Stimulated activated CD4-positive, alpha-beta T cell treated with anti-CD3 and anti-CD28 coated beads, Interleukin-12 subunit alpha, Interleukin-12 subunit beta, amount 100 ng/mL, for 4 hours (primary cell): ENCODE measurements at places on chromosomes 5 and 9.

GRCh38 chr9:72627956-72628540 lies 106.6 kb downstream of the TMC1 start:
- DNase-seq: no peak

DNA sequence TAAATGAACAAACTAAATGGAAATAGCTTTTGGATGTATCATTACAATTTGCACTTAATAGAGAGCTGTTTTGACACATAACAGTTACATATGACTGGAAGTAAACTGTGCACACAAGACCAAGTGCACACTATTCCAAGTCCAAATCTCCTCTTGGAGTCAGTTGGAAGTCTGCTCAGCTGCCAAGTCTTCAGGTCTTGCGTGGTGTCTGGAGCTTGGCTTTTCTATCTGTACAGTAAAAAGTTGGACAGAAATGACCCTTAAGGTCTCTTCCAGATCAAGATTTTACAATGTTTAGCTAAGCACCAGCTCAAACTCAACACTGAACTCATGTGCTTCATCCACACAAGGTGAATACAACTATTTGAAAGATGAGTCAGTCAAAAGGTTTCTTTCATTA lies 456.9 kb downstream of the RASEF start:
- no peak for DNase-seq

DNA sequence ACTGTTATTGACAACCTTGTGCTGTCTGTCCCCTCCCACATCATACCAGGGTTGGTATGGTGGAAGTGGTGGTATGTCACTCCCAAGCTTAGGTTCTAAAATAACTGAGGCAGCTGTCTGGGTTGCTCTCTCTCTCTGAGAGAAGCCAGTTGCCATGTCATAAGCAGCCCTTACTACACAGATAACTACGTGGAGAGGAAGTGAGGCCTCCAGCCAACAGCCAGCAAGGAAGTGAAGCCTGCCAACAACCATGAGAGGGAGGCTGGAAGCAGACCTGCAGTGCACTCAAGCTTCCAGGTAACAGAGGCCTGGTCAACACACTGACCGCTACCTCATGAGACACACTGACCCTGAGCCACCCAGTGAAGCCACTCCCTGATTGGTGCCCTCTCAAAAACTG lies 18.6 kb downstream of the CTNNAL1 start:
- DNase-seq: no peak

- DNase-seq: no peak
Observed at GRCh38 chr5:140364472-140364765, 4.4 kb downstream of the SLC4A9 start.

- no peak for DNase-seq
Observed at GRCh38 chr5:51043745-51044144, 339.5 kb upstream of the ISL1 start.

DNA sequence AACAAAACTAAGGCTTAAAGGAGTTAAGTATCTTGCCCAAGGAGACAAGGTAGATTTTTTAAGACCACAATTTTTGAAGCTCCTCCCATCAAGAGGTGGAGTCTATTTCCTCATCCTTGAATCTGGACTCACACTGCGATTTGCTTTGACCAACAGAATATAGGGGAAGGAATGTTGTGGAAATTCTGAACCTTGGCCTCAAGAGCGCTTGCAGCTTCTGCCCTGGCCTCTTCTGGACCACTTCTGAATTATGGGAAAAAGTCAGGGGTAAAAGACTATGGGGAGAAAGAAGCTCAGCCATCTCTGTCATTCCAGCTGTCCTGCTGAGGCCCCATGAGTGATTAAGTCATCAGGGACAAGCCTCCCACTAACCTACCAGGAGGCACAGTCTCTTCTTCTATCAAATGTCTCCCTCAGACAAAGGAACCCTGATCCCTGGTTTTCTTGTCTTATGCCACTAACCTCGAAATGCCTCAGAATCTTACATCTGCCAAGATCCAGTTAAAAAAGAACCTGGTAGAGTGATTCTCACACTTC lies 25.9 kb downstream of the MAPKAP1 start:
- no peak for DNase-seq

DNA sequence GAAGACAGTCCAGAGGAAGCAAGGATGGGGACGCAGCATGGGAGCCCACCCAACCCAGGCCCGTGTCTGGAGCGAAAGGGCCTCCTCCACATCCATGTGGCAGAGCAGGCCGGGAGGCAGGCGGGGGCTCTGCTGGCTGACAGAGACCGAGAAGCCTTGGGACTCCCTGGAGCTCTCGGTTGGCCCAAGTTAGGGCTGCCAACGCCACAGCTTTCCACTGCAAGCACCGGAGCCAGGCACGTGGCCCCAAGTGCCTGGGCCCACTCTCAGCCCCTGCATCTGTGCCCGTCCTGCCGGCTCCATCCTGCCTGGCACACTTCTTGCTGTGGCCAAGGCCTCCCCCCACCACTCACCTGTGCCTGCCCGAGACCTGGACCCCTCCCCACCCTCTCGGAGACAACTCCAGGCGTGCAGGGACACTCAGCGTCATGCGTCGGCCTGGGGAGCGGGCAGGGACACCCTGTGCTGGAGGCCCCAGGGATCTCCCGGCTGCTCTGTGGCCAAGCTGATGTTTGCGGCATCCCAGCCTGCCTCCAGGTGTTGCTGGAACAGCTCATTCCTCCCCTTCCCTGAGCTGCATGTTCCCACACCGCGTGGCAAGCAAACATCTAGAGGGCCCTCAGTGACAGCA lies 31.5 kb downstream of the SLC6A3 start:
- DNase-seq: no peak

- DNase-seq: no peak
Observed at GRCh38 chr5:88583471-88583870, 299.5 kb downstream of the MEF2C start.

- DNase-seq: no peak
Observed at GRCh38 chr9:116656501-116656971, 30.6 kb upstream of the TRIM32 start.

DNA sequence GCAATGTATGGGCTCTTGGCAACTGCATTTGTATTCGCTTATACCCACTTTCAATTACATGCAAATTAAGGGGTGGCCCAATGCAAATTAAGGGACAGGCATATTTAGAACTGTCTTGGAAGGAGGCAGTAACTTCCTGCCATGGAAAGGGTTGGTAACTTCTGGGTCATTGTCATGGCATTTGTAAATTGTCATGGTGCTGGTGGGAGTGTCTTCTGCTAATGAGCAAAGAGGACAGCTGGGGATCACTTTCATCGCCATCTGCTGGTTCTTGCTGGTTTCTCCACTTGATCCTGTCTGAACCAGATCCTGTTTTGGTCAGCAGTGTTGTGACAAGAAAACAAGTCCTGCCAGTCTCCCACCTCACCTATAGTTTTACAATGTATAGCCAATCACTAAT lies 23.3 kb upstream of the UGT3A2 start:
- DNase-seq: no peak

DNA sequence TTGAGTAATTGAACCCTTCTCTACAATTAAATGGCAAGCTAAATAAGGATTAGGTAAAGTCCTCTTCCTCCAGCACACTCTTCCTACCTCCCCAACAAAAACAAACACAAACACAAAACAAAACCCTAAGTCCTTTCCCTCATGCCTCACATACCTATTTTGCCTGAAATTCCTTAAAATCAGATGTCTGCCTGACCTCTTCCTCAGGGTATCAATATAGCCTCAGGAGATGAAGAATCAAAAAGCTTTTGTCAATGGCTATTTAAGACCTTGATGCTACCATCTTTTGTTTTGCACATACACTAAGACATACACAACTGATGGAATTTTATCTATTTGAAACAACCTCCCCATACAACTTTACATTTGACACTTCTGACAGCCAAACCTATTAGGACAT lies 75.1 kb downstream of the TUSC1 start:
- no peak for DNase-seq

DNA sequence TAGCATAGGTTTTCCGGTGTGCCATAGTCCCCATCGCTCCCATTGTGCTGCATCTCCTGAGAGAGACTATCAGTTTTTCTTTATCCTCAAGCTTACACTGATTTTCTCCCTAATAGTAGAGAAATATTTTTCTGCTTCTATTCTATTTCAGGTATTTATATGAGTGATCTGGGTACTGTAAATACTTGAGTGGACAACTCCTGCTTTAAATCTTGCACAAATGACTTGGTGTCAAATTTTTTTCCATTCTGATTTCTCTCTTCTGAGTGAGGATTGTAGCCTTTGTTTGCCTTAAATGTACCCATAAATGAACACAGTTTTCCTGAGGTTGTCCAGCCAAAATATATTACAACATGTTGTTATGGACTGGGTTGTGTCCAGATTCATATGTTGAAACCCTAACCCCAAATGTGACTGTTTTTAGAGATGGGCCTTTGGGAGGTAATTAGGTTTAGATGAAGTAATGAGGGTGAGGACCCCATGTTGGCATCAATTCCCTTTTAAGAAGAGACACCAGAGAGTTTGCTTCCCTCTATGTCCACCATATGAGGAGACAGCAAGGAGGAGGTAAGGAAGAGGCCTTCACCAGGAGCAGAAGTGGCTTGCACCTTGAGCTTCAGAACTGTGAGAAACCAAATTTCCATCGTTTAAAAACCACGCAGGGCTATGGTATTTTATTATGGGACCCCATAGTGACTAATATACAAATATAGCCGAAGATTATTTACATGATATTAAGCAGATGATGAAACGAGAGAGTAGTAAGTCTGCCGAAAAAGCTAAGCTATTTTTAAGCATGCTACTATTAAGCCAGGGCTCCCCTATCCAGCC lies 336.4 kb upstream of the MPDZ start:
- no peak for DNase-seq

- peak; percentile 27 for DNase-seq
Observed at GRCh38 chr5:139637438-139638089, 10.6 kb upstream of the CXXC5 start.

- no peak for DNase-seq
Observed at GRCh38 chr5:157913575-157913974, 54.6 kb upstream of the CLINT1 start.

DNA sequence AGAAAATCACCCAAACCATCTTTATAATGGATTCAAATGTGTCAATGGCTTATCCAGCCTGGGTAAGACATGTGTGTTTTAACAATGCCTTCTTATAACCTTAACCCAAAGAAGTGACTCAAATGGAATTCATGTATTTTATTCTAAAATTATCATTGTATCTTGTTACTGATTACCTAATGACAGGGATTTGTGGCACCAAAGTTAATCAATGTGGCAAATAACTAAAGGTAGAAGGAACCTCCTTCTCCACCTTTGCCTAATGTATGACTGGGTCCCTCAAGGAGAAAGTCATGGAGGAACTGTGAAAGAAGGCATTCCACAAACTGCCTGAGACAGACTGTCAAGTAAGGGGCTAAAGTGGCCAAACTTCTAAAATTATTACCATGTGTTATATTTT lies 84.4 kb upstream of the ITGA1 start:
- no peak for DNase-seq

DNA sequence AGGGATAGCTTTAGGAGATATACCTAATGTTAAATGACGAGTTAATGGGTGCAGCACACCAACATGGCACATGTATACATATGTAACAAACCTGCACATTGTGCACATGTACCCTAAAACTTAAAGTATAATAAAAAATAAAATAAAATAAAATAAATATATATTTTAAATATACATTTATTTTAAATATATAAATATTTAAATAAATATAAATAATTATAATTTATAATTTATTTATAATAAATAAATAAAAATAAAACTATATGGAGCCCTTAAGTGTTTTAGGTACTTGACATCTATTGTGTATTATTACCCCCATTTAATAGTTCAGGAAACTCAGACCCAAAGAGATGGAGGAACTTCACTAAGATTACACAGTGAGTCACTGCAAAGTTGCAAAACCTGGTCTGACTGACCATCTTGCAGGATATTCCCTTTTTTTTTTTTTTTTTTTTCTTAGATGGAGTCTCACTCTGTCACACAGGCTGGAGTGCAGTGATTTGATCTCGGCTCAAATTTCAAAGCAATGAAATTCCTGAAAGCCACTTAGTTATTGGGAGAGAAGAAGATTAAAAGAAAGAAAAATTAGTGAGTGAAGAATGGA lies 5.8 kb upstream of the C5orf52 start:
- DNase-seq: no peak

DNA sequence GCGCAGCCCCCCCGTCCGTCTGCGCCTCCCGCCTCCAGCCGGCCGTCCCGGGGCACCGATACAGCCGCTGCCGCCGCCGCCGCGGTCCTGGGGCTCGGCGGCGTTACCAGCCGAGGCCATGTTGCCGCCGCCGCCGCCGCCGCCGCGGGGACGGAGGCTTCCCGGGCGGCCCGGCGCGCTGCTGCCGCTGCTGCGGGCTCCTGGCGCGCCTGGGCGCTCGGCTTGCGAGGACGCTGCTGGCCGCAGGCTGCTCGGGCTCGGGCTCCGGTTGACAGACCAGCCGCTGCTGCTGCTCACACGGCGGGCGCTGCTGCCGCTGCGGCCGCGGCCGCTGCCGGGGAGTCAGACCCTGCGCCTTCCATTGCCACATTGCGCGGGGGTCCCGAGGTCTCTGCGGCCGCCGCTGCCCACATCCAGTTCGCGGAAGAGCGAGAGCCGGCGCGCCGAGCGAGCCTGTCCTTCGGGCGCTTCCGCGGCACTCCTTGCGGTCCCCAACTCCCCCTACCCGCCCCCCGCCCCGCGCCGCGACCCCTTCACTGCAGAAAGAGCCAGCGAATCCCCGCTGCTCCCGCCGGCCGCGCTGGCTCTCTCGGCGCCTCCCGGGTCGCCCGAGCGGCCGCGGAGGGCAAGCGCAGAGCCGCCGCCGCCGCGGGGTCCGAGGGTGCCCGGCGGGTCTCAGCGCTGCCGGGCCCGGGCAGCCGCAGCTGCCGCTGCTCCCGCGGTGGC lies 8.4 kb downstream of the PTCH1 start:
- DNase-seq: peak; percentile 9

- no peak for DNase-seq
Observed at GRCh38 chr9:10032166-10032565, 580.6 kb downstream of the PTPRD start.

DNA sequence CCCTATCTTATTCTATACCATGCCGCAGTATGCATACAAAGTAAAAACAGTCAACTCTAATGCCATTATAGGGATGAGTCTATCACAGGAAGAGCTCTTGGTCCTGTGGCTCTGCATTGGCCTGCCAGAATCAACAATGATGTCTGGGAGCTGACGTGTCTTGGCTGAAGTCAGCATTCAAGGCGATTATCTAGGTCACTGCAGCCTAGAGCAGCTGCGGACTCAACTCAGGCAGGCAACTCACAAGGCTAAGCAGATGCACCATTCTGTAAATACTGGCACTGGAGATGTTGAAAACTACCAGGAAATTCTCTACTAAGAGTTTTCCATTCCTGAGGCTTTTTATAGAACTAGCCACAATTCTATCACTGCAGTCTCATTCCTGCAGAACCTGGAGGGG lies 13.3 kb downstream of the SPATA9 start:
- DNase-seq: no peak

DNA sequence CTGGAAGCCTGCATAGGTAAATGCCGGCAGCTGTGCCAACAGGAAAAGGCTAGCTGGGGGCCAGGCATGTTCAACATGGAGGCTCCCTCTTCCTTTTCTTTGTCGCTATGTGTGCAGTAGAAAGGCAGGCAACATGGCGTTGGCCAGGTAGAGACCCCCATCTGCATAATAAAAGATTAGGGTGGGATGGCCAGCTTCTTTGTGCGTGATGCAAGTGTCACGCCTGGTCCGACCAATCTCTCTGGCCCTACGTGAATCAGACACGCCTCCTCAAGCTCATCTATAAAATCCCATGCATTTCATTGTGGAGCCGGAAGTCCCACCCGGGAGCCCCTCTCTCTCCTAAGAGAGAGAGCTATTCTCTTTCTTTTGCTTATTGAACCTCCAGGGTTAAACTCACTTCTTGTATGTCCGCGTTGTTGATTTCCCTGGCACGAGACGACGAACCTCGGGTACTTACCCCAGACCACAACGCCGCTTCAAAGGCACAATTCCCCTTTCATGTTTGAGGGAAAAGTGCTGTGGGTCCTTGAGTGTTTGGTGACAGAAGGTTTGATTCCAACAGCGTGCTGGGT lies 25.0 kb upstream of the C5orf47 start:
- DNase-seq: no peak
